ENCODE measurements at places on chromosomes 11 and 22.

- DNase-seq, result no peak
These were observed 17.8 kb upstream of the XBP1 start for GRCh38 chr22:28817919-28818859.

DNA sequence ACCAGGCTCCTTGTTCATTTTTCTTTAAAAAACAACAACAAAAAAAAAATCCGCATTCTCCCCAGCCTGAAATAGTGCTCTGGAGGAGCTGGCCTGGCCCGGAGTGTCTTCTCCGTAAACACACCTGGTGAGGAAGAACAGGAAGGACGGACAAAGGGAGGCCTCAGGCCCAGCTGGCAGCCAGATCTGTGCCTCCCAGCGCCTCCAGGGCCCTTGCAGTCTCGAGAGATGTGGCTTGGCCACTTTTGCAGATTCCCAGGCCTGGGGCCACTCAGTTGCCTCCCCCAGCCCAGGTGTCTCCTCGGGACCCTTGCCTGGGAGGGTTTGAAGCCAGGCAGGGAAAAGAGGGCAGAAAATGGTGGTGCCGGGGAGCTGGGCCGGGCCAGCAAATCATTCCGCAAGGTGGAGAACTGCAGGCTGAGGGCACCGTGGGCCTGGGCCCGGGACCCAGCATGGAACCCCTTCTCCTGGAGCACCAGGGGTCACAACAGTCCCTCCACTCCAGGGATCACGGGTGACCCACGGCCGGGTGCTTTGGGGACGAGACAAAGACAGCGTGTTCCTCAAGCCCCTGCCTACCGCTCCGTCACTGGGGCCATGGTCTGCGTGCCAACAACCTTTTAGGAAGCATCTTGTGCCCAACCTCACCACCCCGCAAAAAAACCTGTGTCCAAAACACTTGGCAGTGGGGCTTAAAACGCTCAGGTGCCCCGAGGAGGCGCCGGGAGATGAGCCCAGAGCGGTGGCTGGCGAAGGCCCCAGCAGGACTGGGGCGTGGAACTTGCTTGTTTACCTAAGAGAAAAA, 67.1 kb upstream of the WNT7B start:
- no peak for DNase-seq

- no peak for DNase-seq
These were observed 67.3 kb upstream of the GRK3 start for GRCh38 chr22:25497181-25497641.

- DNase-seq, result no peak
These were observed 237.8 kb upstream of the KIRREL3 start for GRCh38 chr11:127238321-127238720.

DNA sequence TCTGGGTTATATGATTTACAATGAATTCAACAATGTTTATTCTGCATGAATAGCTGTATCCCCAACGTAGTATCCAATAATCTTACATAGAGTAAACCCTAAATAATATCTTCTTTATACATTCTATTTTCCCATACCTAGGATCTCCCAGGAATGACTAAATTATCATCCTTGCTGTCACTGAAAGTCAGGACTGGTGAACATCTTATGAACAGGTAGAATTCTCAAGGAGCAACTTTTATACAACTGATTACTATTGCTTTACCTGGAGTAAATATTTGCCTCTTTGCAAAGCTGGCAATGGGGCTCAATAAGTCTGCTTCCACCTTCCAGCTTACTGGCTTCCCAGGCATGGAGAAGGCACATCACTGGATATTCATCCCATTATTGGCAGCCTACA, at the start of gene OR51B6:
OR51B6 (plus strand) TSS at position 301 of the 400 bp plus-strand sequence; CDS start at position 301, 0 bp downstream.
- DNase-seq, result no peak

- DNase-seq, result no peak
These were observed 8.6 kb upstream of the UPB1 start for GRCh38 chr22:24486501-24486921.

GRCh38 chr11:85438328-85438727, 188.8 kb downstream of the DLG2 start:
- DNase-seq, result no peak

GRCh38 chr11:123527947-123528346, 97.9 kb downstream of the GRAMD1B start:
- DNase-seq, result no peak

DNA sequence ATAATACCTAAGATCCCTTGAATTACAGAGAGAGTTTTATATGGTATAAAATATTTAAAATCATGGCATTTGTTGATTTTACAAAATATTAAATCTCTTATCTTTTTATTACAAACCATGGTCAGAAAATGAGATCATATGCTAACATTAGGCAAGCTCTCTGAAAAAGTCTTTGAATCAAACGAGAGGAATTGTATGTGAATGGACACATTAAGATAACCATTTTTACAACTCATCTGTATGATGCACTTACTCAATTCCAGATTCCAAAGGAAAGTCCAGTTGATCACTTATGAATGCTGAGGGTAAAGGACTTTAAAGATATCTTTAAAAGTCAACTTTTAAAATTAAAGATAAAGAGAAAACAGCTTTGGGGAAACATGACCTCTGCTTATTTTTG, 83.5 kb upstream of the LUZP2 start:
- no peak for DNase-seq

DNA sequence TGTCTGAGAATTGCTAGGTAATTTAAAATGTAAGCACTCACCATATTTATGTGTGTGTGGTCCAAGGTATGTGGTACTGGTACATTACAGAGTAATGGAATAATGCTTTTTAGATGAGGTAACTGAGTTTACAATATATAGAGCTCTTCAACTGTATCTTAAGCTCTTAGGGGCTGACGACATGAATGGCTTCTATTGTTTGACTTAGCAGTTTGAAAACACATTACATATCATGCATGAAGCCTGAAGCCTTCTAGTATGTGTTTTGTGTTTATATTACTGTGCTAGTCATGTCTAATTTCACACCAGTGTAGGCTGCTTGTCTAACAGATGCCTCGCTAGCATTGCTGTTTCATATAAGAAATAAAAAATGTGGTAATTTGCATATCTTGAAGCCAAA, 37.2 kb downstream of the GAS2 start:
- DNase-seq, result no peak

DNA sequence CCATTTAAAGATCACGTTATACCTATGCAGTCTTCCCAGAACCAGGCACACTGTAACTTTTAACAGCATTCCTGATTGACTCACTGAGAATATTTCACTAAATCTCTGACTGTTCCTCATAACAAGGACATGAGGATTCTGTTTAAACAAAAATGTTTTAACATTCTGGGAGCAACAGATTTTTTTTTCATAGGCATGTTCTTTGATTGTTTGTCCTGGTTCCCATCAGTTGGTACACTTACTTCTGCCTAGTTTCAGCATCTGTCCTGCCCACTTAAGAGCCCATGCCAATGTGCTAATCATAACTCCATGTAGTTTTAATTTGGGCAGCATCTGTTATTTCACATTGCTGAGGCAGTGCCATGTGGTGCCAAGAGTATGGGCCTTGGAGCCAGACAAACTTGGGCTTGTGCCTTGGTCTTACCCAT, 138.5 kb upstream of the CTSC start:
- no peak for DNase-seq

GRCh38 chr11:8973121-8973520, 8.9 kb upstream of the TMEM9B start:
- DNase-seq, result no peak

- DNase-seq, result no peak
These were observed 16.8 kb downstream of the PRDM10 start for GRCh38 chr11:129985823-129986222.

GRCh38 chr11:70032470-70032795, 45.7 kb upstream of the ANO1 start:
- no peak for DNase-seq

DNA sequence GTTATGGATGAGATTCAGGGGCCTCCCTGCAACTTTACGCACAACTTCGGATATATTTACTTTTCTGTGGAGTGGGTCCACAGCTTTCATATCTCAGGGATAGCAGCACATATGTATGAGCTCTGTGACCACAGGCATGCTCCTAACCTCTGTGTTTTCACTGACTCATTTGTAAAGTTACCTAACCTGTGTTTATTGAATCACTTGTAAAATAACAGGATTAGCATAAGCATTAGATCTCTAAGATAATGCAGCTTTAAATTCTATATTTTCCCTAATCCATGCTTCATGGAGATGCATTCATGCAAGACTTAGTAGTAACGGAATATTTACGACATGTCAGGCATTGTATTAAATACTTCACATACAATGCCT, 47.9 kb upstream of the DDI1 start:
- no peak for DNase-seq

- DNase-seq, result no peak
These were observed 37.3 kb downstream of the GALNT18 start for GRCh38 chr11:11584530-11584810.

GRCh38 chr11:75356613-75357012, 5.2 kb upstream of the ARRB1 start:
- no peak for DNase-seq

DNA sequence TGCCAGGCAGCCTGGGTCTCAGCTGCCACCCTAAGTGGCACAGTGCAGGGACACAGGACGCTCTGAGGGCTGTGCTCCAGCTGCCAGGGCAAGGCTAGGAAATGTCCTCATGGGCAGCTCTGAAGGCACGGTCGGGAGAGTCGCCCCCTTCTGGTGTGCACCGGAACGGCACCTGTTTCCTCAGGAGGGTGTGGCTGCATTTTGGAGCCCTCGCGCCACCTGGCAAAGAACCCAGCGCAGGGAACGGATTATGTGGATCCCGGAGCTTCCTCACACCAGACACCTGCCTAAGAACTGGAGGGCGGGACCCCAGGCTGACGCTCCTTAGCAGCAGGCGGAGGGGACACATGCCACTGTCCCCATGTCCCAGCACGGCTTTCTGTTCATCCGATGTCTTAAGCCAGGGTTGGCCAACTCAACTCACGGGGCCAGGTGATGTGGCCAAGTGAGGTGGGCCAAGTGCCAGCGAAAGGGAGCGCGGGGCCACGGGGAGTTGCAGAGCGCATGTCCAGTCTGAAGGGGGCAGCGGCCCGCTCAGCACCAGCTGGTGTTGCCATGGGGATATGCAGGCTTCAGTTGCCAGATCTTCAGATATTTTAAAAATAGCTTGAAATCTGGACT, 5.1 kb upstream of the SLC22A8 start:
- DNase-seq, result no peak
